ENCODE measurements at places on chromosomes 5 and 9. TPM values are rescaled to one million over a fixed set of nuclear protein-coding genes. Genes with fewer than 3 reads are reported as not detected.

Gene SLC36A1
- 14.1 TPM for total RNA-seq

Gene PCDHGA4
- 0.34 TPM for total RNA-seq

Gene PTGS1
- 8.9 TPM for total RNA-seq

- H3K27me3 ChIP-seq: peaks cover 50% of the 10 kb centered on the region
- H3K4me1 ChIP-seq: peaks cover 14% of the 10 kb centered on the region
- no peaks in the 10 kb centered on the region for H3K36me3 ChIP-seq
- no peak for DNase-seq
- no peak overlapping the region for H3K27ac ChIP-seq
These were observed 255 bp upstream of the TRPM6 start for GRCh38 chr9:74887981-74888370.

- H3K4me1 ChIP-seq: no peaks in the 10 kb centered on the region
- H3K36me3 ChIP-seq: no peaks in the 10 kb centered on the region
- H3K27me3 ChIP-seq: no peaks in the 10 kb centered on the region
- no peak for DNase-seq
- H3K4me3 ChIP-seq: no peak overlapping the region
- H3K27ac ChIP-seq: no peak overlapping the region
These were observed 316.7 kb upstream of the CDH12 start for GRCh38 chr5:23169660-23170416.

DNA sequence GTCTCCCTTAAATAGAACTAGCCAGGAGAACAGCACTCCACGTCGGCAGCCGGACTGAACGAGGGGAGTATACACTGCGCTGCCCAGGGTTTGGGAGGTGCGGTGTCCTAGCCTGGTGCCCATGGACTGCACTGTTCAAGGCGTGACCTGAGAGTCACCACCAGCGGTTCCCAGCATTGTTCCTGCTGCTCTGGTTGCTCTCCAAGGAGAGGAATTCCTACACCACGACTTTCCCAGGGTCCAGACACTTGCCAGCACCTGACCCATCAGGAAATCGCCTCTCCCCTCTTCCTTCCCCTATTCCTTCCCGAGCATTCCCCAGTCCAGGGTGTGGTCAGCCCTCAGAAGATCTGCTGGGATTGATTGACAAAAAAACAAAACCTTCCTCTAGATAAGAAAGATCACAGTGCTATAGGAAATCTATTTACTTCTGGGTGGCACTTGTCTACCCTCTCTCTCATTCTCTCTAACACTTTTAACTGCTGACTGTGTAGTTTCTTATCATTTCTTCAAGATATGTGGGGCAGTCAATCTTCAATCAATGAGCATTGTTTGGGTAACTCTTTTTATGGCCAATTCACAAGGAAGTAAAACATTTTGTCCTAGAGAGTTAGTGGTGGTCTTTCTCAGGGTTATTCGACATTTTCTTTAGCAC lies 297.8 kb upstream of the ACTBL2 start:
- H3K36me3 ChIP-seq: no peaks in the 10 kb centered on the region
- DNase-seq: no peak
- no peak overlapping the region for H3K27ac ChIP-seq
- H3K4me1 ChIP-seq: no peaks in the 10 kb centered on the region
- no peak overlapping the region for H3K4me3 ChIP-seq

- H3K4me1 ChIP-seq: no peaks in the 10 kb centered on the region
- H3K27ac ChIP-seq: no peak overlapping the region
- no peaks in the 10 kb centered on the region for H3K27me3 ChIP-seq
- H3K36me3 ChIP-seq: no peaks in the 10 kb centered on the region
- H3K4me3 ChIP-seq: no peak overlapping the region
These were observed 157.5 kb upstream of the CCDC152 start for GRCh38 chr5:42599106-42599505.
